NK-92 treated with Interleukin-12 subunit alpha and Interleukin-12 subunit beta, amount 100 ng/mL, for 24 hours (cell line): ENCODE measurements at places on chromosomes 5 and 9.

- no peak for DNase-seq
These were observed 439.0 kb downstream of the CSNK1G3 start for GRCh38 chr5:123950701-123951581.

DNA sequence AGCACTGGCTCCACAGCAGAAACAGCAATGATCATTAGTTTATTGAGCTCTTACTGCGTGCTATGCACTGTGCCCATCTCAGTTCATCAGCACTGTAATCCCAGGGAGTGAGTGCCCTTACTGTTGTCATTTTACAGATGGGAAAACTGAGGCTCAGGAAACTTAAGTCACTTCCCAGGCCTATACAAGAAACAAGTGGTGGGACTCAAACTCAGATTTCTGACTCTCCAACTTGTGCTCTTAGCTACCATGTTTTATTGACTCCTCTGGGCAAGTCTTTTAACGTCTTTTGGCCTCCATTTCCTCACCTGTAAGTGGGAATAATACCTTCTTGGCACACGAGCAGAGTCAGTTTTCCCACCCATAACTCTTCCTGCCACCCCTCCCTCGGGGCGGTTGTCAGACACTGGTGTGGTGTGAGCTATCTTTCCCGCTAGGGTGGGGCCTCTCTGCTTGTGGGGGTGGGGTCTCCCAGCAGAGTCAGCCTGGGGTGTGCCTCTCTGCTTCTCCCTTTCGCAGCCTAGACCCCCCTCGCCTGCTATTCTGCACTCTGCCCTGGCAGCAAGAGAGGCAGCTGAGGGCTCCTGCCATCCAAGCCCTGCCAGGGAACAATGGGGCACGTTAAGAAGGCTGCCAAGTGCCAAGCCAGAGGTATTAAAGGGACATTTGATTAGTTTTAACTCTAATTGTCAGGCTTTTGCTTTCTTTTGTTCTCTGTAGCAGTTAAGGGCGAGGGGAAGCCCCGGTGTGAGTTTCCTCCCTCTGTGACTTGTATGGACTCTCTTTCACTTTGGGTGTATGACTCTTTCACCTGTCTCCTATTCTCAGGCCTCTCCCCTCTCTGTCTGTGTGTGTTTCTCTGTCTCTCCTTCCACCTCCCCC, 12.1 kb downstream of the GALNT10 start:
- DNase-seq, result no peak

DNA sequence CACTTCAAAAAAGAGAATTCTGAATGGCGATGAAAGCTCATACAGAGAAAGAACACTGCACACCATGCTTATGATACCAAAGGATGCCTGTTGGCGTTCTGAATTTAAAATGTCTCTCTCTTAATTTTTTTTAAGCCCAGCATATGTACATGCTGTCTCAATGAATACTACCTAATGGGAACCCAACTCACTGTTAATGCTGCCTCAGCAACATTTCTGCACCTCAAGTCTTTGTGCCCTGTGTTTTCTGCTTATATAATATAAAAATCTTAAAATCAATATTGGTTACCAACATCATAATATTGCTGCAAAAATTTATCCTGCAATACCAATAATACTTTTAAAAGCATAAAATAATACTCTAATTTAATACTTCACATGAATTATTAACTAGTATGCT, 44.1 kb upstream of the POU5F2 start:
- no peak for DNase-seq

DNA sequence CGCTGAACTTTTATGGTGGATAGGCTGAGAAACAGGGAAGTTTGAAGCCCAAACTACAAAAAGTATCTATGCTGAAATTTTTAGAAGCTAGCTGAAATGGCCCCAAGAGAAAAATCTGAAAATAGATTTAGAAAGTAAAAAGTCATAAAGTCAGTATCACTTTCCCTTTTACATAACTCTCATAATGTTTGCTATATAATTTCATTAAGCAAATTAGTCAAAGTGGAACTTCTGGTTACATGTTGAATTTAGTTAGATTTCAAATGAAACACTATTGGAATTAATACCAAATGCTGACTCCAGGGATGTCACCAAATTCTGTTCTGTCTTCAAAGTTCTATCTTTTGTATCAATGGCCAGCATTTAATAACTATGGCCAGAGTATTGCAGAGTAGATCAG, 126.9 kb downstream of the TTC39B start:
- DNase-seq, result no peak

DNA sequence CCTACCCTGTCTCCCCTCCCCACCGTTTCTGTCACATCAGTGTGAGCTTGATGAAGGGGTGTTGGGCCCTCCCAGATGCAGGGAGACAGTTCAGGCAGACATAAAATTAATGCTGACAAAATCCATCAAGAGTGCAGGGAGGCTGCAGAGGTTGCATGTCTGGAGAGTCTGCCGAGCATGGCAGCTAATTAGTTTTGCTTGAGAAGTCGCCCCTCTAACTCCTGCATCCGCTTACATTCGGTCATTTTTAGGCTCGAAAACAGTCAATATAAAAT, 44.9 kb downstream of the GALNT12 start:
- DNase-seq, result no peak

- DNase-seq, result no peak
These were observed 20.2 kb downstream of the HNRNPH1 start for GRCh38 chr5:179603308-179603707.

DNA sequence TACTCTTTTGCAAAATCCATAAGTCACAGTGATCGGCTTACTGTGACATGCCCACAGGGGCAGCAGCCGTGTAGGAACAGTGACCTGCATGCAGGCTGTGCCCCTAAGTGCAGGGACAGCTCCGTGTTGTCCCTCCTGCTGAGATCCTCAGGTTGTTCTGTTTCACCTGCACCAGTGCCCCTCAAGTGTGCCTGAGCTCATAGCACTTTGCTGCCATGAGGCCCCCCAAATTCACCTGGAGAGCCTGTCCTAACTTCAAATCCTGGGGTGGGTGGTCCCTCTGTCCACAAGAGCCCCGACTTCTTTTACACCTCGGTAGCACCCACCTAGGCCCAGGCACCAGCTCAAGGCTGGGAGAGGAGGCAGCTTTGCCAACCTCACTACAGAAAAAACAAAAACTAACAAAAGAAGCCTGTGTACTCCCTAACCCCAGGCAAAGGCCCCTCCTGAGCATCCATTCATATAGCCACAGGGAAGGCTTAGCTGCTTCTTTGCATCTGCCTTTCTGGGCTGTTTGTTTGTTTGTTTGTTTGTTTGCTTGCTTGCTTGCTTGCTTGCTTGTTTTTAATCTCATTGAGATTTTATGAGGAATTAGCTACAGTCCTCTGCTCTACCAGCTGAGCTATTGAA, 214.5 kb downstream of the AUH start:
- no peak for DNase-seq

GRCh38 chr9:4962085-4962484, 23.0 kb upstream of the JAK2 start:
- DNase-seq, result no peak

GRCh38 chr5:38921174-38921573, 75.4 kb downstream of the OSMR start:
- DNase-seq, result no peak

DNA sequence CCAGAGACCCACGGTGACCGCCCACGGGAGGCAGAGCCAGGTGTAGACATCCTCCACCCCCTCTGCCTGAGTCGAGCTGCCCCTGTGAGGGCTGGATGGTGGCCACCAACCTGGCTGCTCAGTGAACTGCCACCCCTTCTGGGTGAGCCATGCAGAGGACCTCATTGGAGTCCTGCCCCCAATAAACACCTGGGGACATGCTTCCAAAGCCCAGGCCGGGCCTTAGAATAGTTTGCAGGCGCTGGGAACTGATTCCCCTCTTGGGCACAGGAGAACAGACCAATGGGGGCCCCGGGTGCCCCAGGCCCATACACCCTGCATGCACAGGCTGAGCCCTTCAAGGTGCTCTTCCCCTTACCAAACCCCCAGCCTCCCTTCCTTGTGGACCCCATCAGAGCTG, 38.1 kb upstream of the GFPT2 start:
- DNase-seq, result no peak

DNA sequence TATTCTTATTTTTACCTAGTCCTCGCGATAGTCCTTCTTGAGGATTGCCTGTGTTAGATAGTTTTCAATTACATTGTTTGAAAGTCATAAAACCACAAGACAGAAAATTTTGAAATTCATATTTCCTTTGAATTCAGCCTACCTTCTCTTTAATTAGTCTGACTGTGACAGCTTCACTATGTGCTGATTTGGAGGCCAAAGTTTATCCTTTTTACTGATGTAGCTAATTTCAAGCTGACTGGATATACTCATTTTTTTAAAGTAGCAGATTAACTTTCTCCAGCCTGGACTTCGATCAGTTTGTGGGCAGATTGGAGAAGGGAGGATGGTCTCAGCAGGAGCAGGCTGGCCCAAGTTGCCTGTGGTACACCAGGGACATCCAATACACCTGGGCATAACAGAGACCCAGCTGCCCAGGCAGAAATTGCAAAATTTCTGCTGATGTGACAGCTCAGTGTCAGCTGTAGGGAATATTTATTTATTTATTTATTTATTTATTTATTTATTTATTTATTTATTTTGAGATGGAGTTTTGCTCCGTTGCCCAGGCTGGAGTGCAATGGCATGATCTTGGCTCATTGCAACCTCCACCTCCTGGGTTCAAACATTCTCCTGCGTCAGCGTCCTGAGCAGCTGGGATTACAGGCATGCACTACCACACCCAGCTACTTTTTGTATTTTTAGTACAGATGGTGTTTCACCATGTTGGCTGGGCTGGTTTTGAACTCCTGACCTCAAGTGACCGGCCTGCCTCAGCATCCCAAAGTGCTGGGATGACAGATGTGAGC, 24.2 kb downstream of the AGXT2 start:
- no peak for DNase-seq

DNA sequence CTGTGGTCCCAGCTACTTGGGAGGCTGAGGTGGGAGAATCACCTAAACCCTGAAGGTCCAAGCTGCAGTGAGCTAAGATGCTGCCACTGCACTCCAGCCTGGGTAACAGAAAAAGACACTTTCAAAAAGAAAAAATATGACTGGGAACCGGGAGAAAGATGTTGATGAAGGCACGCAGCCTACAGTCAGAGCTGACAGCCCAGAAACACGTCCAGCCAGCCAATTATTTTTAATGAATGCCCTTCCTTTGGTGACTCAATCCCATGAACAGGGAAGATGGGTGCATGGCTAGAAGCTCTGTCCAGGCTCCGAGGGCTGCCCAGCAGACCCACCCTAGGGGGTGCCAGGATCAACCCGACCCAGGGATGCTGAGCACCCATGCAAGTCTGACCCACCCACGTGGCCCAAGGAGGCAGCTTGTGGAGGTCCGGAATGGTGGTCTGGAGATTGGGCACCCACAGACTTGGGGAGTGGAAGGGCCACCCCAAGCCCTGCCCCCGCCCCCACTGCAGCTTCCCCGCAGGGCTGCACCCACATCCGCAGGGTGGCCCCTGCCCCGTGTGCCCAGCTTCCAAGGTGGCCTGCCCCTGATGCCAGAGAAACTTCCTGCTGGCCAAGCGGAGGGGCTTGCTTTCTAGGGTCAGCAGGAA, 51.0 kb downstream of the ADAMTS2 start:
- DNase-seq, result no peak

- no peak for DNase-seq
These were observed 29.8 kb downstream of the MYO10 start for GRCh38 chr5:16906255-16906654.

DNA sequence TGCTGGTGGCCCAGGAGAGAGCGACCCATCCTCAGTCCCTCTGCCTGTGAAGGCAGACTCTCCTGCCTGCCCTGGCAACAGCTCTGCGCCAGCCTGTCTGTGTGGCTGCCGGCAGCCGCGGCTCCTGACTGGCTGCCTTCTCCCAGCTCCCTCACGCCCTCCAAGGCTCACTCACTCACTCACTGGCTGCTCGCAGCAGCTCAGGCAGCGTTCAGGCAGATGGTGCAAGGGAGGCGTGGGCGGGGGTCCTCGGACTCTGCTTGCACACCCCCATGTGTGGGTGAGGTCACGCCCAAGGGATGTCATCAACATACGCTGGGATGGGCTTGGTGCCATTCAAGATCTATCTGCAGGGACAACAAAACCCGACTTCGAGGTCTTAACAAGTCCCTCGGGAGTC, 66.7 kb downstream of the DAB2IP start:
- DNase-seq, result no peak

- no peak for DNase-seq
These were observed 180.8 kb upstream of the NUDT12 start for GRCh38 chr5:103743421-103743820.

DNA sequence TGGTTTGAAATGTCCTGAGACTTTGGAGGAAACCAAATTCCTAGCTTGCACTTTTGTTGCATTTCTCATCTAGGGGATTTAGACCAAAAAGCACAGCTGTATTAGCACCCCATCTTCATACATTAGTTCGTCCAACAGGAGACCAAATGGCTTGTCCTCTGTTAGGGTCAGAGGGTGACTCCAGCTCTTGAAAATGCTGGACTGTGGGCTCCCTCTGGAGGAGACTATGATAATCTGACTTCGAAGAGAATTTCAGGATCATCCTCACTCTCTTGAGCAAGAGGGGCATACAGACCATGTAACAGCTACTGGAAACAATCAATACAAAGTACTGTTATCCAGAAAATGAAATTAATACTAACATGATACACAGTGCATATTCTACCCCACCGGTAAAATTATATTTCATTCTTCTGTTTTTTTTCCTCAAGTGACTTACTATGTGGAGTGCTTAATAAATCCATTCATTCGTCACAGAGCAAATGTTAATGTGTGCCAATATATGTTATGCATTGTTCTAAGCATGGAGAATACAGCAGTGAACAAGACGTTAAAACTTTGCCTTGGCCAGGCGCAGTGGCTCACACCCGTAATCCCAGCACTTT, 63.7 kb upstream of the PPP2CA start:
- peak; percentile 4 for DNase-seq

DNA sequence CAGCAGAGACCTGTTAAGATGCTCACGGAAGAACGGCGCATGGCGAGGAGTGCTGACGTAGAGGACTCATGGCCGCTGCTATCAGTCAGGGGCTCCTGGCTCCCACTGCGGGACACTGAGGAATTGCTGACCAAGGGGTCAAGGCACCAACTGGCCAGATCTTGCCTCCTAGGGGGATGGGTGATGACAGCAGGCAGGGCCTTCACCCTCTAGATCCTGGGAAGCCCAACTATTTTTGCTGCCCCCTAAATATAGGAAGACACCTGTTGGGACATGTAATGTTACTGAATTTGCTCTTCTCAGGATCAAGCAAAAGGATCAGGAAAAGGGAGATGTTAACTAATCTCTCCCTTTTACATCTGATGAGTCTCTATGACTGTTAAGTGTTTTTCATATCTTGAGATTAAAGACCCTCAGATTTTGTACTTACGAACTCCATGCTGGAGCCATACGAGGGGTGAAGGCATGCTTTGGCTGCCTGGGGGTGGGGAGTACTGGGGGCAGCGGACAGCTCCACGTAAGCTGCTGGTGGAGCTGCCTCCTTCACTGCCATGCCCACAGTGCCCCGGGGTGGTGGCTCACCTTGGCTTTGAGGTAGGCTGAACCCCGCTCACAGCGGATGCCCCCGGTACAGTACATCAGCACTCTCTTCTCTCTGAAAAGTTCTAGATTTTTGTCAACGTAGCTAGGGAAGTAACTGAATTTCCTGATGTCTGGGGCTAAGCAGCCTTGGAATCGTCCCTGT, 28.1 kb downstream of the TSTD2 start:
- no peak for DNase-seq

GRCh38 chr9:27560457-27560856, 12.8 kb downstream of the C9orf72 start:
- DNase-seq, result no peak
